ENCODE measurements at places on chromosomes 3 and 15. TPM values are rescaled to one million over a fixed set of nuclear protein-coding genes. Genes with fewer than 3 reads are reported as not detected.

Gene SAMD7
- not detected for polyA plus RNA-seq

Gene EPHA6
- polyA plus RNA-seq = 2.6 TPM

Gene ALDH1L1
- polyA plus RNA-seq = 4.2 TPM

Gene CPLX3
- polyA plus RNA-seq = 2.4 TPM

Gene KIF7
- 0.85 TPM for polyA plus RNA-seq

Gene TADA3
- 15.4 TPM for polyA plus RNA-seq

Gene CATSPER2
- 8.9 TPM for polyA plus RNA-seq

Gene DPH6
- 48.5 TPM for polyA plus RNA-seq

Gene PYDC2
- polyA plus RNA-seq = not detected

Gene CYP1A1
- not detected for polyA plus RNA-seq

Gene GATA2
- not detected for polyA plus RNA-seq

Gene SLC2A2
- 0.09 TPM for polyA plus RNA-seq

Gene RLBP1
- not detected for polyA plus RNA-seq

Gene AGBL1
- not detected for polyA plus RNA-seq

Gene TMCO5A
- not detected for polyA plus RNA-seq

Gene IQCH
- 5.2 TPM for polyA plus RNA-seq

Gene SLC12A8
- polyA plus RNA-seq = 3.0 TPM

Gene GOLGA8S
- polyA plus RNA-seq = 0.19 TPM

All from Purkinje cell (primary cell).